ENCODE measurements at places on chromosomes 5 and 9. TPM values are rescaled to one million over a fixed set of nuclear protein-coding genes. Genes with fewer than 3 reads are reported as not detected.

GRCh38 chr5:160458806-160459800 is 37.4 kb downstream of the PTTG1 start:
- no peak for DNase-seq

GRCh38 chr5:115818821-115819220 is 2.4 kb upstream of the CDO1 start:
- DNase-seq: no peak

DNA sequence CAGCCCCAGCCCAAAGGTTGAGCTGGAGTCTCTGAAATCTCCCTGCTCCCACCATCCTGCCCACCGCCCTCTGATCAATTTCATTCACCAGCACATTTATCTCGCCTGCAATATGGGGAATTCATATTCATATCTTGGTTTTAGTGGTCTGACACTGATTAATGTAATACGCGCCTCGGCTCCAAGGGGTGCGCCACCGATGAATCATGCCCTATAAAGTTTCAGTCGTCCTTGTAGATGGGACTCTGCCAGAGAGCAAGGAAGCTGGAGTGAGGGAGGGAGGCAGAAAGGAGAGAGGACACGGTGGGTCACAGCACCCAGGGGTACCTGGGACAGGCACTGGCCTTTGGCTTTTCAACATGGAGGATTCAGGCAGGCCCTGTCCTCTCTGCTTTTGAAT is 8.9 kb downstream of the IRX1 start:
- no peak for DNase-seq

GRCh38 chr5:76689321-76690036 is 26.4 kb upstream of the F2R start:
- no peak for DNase-seq

DNA sequence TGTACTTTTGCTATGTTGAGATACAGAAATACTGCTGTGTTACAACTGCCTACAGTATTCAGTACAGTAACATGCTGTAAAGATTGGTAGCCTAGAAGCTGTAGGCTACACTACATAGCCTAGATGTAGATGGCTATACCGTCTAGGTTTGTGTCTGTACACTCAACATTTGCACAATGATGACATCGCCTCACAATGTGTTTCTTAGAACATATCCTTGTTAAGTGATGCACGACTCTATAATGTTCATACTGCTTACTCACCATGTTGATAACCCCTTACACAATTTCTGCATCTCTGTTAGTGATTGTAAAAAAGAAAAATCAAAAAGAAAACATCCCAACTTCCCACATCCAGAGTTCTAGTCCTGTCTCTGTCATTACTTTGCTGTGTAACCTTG is 450.0 kb downstream of the CCDC171 start:
- DNase-seq: no peak

- DNase-seq: no peak
These were observed 607.6 kb downstream of the EBF1 start for GRCh38 chr5:158492136-158492535.

- peak; percentile 52 for DNase-seq
These were observed 97.5 kb downstream of the COL5A1 start for GRCh38 chr9:134738869-134739659.

DNA sequence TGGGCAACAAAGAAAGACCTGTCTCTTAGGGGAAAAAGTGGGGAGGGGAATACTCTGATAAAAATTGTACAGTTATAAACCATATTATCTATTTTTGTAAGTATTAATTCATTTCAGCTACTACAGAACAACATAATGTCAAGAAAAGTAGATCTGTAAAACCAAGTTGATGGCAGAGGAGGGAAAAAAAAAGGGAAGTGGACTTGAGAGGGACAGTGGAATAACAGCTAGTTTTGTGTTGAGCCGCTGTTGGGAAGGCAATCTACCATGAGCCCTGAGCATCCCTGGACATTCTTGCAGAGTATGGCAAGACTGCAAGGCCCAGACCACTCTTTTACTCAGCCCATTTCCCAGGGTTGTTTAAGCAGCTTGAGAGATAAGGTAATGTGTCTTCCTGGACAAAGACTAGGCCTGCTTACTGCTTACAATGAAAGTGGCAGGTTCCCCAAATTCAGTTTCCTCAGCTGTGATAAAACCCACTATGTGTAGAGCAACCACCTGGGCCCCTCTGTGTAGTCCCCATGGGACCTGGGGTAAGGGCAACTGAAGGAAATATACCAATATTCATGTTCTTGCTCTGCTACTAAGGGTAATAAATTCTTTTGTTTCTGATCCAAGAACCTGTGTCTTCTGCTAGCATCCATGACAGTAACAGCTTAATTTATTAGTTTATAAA is 25.0 kb downstream of the CEP120 start:
- DNase-seq: no peak

GRCh38 chr5:116370149-116370548 is 204.5 kb downstream of the SEMA6A start:
- DNase-seq: no peak

GRCh38 chr5:107474716-107475489 is 195.8 kb downstream of the EFNA5 start:
- DNase-seq: peak; percentile 27

DNA sequence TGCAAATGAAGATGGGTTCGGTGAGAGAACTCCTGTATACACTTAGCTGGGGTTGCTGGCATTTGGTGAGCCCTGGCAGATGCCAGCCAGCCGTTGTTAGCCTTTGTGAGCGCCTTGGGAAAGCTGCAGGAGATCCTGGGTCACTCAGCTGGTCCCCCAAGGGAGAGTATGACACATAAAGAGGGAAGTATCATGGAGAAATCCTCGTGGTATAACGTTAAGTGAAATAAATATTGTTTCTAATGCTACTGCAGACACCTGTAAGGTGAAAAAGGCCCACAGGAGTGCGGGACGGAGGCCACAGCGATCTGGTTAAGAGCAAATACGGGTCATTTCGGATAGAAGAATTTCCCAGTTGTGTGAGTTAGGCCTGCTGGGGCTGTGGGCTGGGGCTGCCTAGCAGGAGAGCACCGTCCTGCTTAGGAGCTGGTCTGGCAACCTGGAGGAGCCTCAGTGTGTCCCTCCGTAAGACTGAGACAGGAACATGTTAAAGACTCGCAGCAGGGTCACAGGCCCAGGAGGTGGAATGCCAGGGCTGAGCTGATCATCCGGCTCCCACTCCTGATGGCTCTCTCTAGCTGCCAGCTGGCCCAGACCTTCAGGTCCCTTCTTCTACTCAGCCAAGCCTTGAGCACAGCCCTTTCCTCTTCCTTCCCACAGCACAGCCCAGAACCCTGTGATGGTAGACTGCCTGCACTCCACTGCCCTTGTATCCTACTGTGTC is 4.9 kb downstream of the NKX2-5 start:
- no peak for DNase-seq

- DNase-seq: no peak
These were observed 24.0 kb downstream of the CDH6 start for GRCh38 chr5:31217446-31217845.

DNA sequence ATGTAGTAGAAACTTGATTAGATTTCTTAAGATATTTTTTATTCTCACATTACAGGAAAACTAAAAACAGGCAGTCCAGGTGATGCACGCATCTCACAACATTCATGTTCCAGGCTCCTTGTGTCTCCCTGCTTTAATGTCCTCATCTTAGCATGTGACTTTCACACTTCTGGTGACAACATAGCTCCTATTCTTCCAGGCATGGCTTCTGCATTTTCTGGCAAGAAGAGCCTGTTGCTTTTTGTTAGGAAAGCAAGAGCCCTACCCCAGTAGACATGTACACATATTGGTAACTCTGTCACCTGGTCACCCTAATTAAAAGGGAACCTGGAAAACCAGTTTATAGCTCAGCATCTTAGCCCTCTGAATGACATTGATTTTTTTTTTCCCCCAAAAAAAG is 92.5 kb downstream of the PPIC start:
- no peak for DNase-seq

DNA sequence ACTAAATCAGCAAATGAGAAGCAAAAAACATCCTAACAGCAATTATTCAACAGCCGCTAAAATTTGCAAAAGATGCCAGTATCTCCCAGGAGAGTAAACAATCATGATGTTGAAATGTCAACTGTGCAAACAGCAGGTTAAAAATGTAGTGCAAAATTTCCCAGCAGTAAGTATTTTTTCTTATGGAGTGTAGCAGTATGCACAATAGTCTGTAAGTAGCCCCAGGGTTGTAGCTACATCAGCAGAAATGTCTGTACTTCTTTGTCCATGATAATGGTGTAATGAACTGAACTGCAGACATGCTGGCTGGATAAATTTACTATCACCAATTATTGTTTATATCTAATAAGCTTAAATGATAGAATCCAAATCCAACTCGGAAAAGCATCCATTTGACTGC is 31.4 kb downstream of the GRIN3A start:
- DNase-seq: no peak

GRCh38 chr9:124761196-124761595 is 9.9 kb downstream of the NR6A1 start:
- DNase-seq: no peak

DNA sequence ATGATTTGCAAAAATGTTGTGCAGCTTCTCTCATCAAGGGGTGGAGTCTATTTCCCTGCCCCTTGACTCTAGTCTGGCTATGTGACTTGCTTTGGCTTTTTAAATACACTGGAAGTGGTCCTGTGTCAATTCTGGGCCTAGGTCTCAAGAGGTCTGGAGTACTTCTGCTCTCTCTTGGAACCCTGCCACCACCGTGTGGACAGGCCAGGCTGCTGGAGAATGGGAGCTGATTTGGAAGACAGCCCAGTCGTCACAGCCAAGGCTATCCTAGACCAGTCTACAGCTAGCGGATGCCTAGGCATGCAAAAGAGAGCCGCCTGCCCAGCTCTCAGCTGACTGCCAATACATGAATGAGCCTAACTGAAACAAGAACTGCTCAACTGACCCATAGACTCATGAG is 56.7 kb upstream of the CLINT1 start:
- no peak for DNase-seq

RELL2 gene
- total RNA-seq: 6.6 TPM

MEIKIN gene
- total RNA-seq: not detected
